Activated CD4-positive, alpha-beta T cell treated with anti-CD3 and anti-CD28 coated beads, Interleukin-2, amount 10 ng/mL, durations not matched to agents 7 days and 5 days (primary cell): ENCODE measurements at places on chromosomes 12 and 14. TPM values are rescaled to one million over a fixed set of nuclear protein-coding genes. Genes with fewer than 3 reads are reported as not detected.

The SLC22A17 gene
- total RNA-seq: 3.4 TPM

The GRIN2B gene
- not detected for total RNA-seq

The KCNK13 gene
- total RNA-seq: not detected

The AJUBA gene
- 1.4 TPM for total RNA-seq

The RAD51B gene
- total RNA-seq: 20.6 TPM

The HOXC11 gene
- total RNA-seq: not detected

The GNPNAT1 gene
- total RNA-seq: 15.8 TPM

The DNAI7 gene
- total RNA-seq: not detected

The AKAP3 gene
- total RNA-seq: 2.6 TPM

The TCL1B gene
- not detected for total RNA-seq

The EID3 gene
- 5.8 TPM for total RNA-seq

The OTX2 gene
- not detected for total RNA-seq

GRCh38 chr14:65237023-65237814, 134.9 kb upstream of the MAX start:
- DNase-seq: no peak

DNA sequence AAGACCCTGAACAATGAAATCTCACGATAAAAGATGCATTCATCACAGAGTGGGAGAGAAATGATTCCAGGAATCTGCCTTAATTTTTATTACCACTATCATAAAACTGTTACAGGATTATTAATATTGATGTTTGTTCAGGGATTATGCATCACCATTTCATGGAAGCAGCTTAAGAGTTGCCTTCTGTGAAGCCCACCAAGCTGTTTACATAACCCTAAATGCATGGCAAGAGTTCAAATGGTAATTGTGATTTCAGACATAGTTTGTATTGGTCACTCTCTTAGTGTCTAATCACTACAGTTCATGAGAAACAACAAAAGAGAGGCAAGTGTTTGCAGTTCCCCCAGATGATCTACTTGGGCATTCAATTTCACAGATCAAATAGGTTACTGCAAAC, 527.7 kb downstream of the RPS29 start:
- DNase-seq: no peak

DNA sequence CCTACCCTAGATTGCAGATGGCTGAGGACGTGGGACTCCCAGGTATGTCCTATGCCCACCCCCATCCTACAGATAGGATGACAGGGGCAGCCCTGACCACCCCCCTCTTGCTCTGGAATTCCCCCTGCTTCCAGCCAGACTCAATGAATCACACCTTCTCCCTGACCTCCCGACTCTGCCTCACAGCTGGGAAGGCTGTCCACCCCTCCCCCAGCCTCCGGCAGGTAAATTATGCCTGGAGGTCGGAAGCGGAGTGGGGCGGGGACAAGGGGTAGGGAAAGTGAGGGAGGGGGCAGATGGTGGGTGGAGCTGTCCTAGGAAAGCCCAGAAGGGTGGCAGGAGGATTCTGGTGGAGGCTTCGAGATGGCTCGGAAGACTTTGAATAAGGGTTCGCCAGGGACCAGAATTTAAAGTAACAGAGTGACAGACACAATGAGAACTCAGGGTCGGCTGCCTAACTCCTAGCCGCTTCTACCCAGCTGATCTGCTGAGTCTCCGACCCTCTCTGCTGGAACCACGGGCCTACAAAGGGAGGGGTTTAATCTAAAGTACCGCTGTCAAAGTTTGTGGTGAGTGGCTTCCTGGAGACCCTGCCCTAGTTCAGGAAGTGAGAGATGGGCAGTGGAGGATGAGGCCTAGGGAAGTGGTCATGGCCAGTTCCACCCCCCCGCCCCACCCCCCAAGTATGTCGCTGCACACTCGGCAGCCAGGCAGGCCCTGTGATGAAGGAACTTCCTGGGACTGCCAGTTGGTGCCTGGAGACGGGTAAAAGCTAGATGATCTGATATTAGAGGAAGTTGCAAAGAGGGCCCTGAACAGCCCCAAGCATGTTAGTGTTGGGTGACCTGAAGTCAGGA, 4.2 kb downstream of the PLEKHG3 start:
- DNase-seq: peak; percentile 52

GRCh38 chr12:82950356-82950755, 263.6 kb downstream of the TMTC2 start:
- no peak for DNase-seq

DNA sequence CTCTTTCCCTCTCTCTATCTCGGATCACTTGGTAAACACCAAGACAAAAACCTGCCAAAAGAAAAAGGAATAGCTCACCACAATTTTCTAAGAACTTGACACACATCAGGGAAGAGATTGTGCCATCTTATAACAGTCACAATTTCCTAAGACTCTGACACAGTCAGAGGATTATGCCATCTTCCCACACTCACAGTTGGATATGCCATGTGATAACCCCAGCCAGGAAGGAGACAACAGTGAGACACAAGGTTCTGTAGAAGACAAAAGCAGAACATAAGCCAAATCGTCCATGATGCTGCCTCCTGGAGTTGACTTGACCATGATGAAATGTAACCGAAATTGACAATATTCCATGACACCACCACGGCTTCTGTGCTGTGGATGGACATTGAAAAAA, 2.8 kb upstream of the CLEC9A start:
- no peak for DNase-seq

GRCh38 chr14:101350691-101351090, 210.6 kb upstream of the DIO3 start:
- DNase-seq: no peak

DNA sequence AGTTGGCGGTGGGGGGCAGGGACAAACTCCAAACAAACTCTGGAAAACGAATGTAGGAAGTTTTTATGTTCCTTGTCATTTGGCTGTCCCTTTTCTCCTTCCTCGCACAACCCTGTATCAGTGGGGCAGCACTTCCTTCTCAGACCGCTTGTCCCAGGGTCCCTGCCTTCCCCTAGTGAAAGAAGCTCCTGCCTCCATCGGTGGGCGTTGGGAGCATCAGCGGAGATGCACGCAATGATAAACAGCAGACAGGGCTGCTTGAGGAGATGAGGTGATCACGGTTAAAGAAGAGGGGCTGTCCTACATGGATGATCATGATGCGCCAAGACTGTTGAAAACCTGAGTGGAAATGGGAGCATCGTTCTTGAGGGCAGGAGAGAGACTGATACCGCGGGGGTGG, 620 bp downstream of the C1S start:
- no peak for DNase-seq

- DNase-seq: no peak
Observed at GRCh38 chr12:75959506-75959905, 72.1 kb downstream of the PHLDA1 start.

- no peak for DNase-seq
Observed at GRCh38 chr12:106309671-106310505, 7.4 kb downstream of the TCP11L2 start.

GRCh38 chr12:49824895-49825294, 3.3 kb downstream of the NCKAP5L start:
- DNase-seq: no peak

DNA sequence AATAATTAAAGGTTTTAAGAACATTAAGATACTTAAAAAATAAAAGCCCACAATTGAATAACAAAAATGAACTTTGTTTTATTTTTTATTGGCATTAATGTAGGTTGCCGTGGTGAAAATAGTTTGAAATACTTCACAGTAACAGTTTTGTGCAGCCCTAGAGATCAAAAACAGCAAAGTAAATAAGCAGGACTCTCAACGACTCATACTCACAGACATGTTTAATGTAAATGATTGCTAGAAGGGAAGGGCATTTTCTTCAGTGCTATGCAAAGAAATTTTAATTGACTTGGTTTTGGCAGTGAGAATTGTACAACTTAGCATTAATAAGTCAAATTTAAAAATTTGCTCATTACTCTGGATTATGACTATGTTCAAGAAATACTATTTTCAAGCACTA, 16.0 kb downstream of the TRMT5 start:
- no peak for DNase-seq

- no peak for DNase-seq
Observed at GRCh38 chr14:104749111-104749649, 3.8 kb upstream of the SIVA1 start.

DNA sequence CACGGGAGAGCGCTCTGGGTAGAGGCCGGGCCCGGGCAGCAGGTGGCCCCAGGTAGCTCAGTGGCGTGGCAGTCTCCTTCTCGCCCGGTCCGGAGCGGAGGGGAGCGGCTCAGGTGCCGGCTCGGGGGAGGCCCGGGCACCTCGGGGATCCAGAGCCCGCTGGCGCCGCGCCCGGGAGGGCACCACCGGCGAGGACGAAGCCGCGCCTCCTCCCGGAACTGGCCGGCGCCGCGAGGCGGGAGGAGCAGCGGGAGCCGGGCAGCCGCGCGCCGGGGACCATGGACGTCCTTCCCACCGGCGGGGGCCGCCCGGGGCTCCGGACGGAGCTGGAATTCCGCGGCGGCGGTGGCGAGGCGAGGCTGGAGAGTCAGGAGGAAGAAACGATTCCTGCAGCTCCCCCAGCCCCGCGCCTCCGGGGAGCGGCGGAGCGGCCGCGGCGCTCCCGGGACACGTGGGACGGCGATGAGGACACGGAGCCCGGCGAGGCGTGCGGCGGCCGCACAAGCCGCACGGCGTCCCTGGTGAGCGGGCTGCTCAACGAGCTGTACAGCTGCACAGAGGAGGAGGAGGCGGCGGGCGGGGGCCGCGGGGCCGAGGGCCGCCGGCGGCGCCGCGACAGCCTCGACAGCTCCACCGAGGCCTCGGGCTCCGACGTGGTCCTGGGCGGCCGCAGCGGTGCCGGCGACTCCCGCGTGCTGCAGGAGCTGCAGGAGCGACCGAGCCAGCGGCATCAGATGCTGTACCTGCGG, 21.5 kb upstream of the GNS start:
- no peak for DNase-seq

GRCh38 chr12:120249875-120250795, 15.4 kb downstream of the PXN start:
- peak; percentile 59 for DNase-seq

DNA sequence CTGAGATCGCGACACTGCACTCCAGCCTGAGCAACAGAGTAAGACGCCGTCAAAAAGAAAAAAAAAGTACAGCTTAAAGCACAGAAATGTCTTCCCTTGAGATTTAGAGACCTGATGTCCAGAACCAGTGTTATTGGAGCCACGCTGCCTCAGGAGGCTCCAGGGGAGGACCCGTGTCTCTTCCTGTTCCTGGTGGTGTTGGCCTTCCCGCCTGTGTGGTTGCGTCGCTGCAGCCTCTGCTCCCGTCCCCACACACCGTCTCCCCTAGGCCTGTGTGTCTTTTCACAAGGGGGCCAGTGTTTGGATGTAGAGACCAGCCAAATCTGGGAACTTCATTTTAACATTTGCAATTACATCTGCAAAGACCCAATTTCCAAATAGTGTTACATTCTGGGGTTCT, 8.6 kb upstream of the FBRSL1 start:
- DNase-seq: no peak

DNA sequence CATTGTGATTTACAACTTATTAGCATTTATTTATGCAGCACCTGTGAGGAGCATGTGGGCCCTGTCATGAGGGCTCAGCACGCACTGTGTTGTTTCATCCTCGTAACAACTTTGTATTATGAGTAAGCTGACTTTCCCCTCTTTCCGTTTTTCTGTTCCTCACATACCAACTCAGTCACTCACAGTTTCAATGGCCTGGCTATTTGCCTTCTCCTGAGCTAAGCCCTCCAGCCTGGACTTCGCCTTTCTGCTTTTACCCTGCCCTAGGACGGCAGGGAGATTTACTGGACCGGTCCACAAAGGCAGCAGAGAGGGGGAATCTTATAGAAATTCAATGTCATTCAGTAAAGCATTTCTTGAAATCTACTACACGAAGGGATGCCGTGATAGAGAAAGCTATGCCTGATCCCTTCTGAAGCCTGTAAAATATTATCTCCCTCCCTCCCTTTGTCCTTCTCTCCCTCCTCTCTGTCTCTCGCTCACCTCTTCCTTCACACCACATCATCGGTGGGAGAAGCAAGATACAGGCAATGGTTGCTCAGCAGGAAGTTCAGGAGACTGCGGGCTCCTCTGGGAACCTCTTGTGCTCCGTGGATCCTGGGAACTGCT, 219.2 kb upstream of the TBX3 start:
- DNase-seq: no peak

DNA sequence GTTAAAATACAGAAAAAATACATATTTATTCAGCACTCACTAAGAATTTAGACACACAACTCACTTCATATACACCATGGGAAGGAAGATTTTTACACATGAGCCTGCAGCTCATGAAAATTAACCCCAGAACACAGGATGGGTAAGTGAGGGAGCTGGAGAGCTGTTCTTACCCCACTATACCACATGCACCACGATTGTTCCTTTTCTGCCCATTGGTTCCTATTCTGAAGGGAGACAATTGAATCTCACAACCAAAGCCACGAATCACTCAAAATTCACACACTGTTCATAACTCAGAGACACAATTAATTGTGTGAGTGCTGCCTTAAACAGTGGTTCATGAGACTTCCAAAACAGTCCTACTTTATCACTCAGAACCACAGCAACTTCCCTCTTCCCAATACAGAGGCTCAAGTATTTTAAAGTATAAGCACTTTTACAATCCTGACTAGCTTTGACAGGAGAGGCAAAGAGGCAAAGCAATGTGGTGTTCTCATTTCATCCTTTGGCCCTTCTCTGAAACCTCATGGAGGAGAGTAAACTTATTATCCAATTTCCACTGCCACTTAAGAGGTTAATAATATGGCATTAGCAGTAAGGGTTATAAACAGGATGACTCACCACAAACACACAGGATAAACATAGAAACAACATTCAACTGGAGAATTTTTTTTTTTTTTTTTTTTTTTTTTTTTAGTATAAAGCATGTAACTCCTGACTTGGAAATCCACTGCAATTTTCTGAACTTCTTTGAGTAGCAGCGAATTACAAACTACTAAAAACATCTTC, 59.5 kb downstream of the ITPR2 start:
- DNase-seq: no peak

- no peak for DNase-seq
Observed at GRCh38 chr12:3795492-3796133, 42.7 kb upstream of the CRACR2A start.

GRCh38 chr14:101063121-101063520, 159.6 kb upstream of the RTL1 start:
- no peak for DNase-seq

DNA sequence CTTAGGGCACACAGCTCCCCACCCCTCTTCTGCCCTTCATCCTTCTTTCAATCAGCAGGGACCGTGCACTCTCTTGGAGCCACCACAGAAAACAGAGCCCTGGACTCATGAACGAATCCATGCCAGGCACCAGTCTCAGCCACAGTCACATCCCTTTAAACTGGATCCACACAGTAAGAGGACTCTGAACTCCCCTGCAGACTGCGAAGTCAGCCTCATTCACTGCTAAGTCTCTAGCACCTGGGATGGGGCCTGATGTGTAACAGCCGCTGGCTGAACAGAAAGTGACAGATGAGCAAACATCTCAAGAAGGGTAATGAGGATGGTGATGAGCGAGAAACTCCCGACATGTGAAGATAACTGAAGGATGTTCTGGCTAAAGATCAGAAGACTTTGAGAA, 45.8 kb upstream of the IQSEC3 start:
- no peak for DNase-seq

GRCh38 chr14:71713451-71713850, 218.8 kb upstream of the RGS6 start:
- DNase-seq: no peak
